ENCODE measurements at places on chromosomes 3 and 15. TPM values are rescaled to one million over a fixed set of nuclear protein-coding genes. Genes with fewer than 3 reads are reported as not detected.

Gene SNUPN
- total RNA-seq, result 28.2 TPM

DNA sequence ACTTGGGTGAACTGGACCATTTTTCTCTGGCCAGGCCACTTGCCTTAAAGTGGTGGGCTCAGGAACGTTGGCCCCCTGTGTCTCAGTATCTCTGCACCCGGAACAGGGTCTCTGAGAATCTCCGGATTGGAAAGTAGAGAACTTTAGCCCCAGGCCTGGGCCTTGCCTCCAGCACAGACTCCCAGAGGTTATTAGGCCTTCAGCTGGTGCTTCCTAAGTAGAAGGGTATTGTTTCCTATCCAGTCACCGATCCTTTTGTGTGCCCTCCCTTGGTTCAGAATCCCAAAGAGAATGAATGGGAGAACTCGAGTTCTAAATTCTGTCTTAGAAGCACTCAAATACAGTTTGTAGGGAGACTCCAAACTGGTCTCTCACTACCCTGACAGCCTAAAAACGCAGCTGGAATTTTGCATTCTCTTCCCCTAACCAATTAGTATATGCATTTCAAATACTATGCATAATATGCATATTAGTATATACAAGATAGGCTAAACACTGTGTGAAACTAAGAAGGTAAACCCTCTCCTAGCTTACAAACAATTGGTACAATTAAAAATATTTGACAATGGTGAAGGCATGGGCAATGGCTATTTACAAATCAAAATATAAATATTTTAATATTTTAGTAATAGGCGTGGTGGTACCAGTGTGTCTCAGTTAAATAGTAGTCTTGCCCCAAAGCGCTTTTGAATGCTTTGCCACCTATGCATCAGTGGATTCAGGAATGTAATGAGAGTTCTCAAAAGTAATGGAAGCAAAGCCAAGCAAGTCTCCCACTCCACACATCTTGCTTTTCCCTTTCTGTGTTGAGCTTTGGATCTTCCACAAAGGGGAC, 48.5 kb upstream of the SLC4A7 start:
- DNase-seq, result no peak

- no peak for DNase-seq
Measured at GRCh38 chr3:67540198-67540894, 114.1 kb downstream of the SUCLG2 start.

GRCh38 chr3:46481636-46482035, 16.1 kb upstream of the RTP3 start:
- DNase-seq, result no peak

Measured in H1 (cell line).